T-cell (primary cell): ENCODE measurements at places on chromosomes 6 and 20. TPM values are rescaled to one million over a fixed set of nuclear protein-coding genes. Genes with fewer than 3 reads are reported as not detected.

The UNC93A gene
- total RNA-seq = not detected

- DNase-seq = no peak
Measured at GRCh38 chr6:3617192-3617631, 134.3 kb downstream of the PXDC1 start.

GRCh38 chr6:45801471-45802289 is 214.0 kb downstream of the CLIC5 start:
- no peak for DNase-seq

GRCh38 chr6:37047689-37048402 is 42.4 kb downstream of the FGD2 start:
- DNase-seq = no peak

The TPD52L2 gene
- 39.3 TPM for total RNA-seq

The COL19A1 gene
- total RNA-seq = 2.3 TPM

The RRAGD gene
- 2.3 TPM for total RNA-seq

The SLC17A1 gene
- total RNA-seq = not detected

DNA sequence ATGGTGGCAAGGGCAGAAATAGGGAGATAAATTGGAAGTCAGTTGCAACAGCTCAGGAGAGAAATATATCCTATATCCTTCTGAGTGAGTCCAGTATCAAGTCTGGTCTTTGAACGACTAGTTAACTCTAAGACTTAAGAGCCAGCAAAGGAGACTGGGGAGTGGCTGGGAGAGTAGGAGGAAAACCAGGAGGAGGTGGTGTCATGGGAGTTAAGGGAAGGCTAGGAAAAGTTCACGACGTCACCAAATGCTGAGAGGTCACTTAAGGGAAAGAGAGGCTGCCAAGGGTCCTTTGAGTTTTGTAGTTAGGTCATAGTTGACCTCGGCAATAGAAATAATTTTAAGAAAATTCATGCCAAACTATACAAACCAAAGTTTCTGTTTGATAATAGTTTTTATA is 25.1 kb downstream of the ACOT13 start:
- no peak for DNase-seq

DNA sequence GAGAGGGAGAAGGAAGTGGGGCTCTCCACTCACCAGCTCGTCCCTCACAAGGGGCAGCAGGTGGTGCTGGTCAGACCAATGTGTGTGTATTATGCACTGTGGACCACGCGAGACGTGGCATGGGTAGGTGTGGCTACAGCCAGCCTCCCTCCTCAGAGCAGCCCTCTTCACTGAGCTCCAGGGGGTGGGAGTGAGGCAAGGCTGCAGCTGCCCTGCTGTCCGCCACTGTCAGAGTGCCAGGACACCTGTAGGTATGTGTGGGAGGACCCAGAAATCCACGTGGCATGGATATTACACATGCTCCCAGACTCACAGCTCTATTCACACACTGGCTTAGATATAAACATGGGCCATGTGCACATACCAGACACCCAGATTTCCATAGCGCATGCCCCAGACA is 90.3 kb downstream of the VEGFA start:
- no peak for DNase-seq

DNA sequence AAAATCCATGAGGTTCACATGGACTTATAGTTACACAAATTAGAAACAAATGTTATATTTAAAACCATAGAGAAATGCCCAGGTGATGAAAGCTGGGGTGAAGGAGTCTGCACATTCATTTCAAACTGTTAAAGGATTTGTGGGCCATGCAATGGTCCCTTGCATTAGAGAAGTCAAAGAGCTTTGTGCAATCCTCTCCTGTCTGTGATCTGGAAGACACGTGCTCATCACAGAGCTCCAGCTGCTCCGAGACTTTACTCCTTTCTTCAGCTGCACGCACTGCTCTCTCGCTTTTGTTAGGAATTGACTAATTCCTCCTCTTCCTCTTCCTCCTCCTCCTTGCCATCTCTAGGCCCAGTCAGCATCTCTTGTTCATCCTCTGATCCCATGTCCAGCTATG is 4.1 kb upstream of the AIF1 start:
- no peak for DNase-seq

DNA sequence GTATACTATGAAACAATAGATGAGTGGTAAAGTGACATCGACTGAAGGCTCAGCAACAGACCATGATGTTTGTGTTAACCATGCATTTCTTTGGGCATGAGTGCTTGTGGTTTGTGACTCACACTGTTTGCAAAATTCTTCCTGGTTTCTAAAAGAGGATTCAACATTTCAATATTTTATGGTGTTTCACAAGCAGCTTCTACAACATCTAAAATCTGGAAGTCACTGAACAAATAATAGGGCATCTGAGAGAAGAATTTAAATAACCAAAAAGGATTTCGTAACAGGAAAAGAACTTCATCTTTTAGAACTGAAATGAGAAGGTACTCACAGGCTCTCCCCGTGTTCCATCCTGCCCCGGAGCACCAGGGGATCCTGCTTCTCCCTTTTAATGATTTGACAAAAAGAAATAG is 146.2 kb downstream of the COL21A1 start:
- no peak for DNase-seq

GRCh38 chr6:159805440-159806020 is 5.5 kb downstream of the PNLDC1 start:
- no peak for DNase-seq

- no peak for DNase-seq
Measured at GRCh38 chr6:105669232-105669631, 266.4 kb upstream of the PREP start.

GRCh38 chr20:20549267-20549612 is 163.2 kb downstream of the RALGAPA2 start:
- DNase-seq = no peak

The OPRM1 gene
- total RNA-seq = not detected

DNA sequence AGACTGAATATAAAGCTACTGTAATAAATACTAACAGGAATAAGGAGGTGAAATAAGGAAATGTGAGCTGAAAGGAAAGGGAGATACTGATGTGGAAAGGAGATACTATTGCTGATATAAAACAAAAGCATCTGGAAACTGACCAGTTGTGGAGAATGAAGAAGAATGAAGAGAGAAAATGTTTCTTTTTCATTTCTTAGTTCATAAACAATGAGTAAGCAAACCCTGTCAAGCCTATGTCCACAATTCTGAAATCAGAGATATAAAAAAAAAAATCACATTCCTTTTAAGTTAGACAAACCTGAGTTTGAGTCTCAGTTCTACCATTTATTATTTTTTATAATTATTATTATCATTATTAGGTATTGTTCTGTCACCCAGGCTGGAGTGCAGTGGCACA is 121.6 kb upstream of the GJE1 start:
- no peak for DNase-seq

DNA sequence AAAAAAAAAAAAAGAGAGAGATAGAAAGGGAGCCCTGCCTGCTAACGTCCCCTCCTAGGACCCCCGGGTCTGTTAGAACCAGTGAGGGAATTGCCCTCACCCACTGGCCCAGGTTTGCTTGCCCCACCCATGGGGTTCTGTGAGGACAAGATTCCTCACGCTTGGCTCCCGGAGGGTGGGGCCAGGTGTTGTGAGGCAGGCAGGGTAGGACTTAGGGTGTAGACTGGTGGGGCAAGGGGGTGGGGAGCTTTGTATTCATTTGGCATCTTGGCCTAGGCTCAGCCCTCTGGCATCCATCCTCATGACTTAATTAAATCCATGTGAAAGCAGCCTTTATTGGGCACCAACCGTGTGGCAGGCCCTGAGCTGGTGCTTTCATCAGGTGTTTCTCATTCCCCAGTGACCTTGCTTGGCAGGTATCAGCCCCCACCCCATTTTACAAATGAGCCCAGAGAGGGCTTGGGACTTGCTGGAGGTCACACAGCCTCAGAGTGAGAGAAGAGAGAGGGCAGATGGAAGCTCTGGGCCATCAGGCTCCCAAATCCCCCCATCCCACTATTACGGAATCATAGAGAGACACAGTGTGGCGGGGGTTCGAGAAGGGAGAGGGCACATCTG is 19.0 kb downstream of the RAB44 start:
- DNase-seq = no peak

- DNase-seq = peak; percentile 50
Measured at GRCh38 chr20:20780127-20780824, 67.8 kb upstream of the RALGAPA2 start.

DNA sequence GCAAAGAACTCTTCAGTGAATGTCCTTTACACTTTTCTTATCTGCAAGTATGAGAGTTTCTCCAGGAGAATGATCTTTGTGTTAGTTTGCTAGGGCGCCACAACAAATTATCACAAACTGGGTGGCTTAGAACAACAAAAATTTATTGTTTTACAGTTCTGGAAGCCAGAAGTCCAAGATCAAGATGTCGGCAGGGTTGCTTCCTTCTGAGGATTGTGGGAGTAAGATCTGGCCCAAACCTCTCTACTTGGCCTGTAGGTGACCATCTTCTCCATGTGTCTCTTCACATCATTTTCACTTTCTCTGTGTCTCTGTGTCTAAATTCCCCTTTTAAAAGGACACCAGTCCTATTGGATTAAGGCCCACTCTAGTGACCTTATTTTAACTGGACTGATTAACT is 103.0 kb downstream of the ADTRP start:
- DNase-seq = no peak

The CALHM5 gene
- not detected for total RNA-seq

- no peak for DNase-seq
Measured at GRCh38 chr6:6239598-6240581, 80.6 kb downstream of the F13A1 start.
